ENCODE measurements at places on chromosomes 2 and 18.

DNA sequence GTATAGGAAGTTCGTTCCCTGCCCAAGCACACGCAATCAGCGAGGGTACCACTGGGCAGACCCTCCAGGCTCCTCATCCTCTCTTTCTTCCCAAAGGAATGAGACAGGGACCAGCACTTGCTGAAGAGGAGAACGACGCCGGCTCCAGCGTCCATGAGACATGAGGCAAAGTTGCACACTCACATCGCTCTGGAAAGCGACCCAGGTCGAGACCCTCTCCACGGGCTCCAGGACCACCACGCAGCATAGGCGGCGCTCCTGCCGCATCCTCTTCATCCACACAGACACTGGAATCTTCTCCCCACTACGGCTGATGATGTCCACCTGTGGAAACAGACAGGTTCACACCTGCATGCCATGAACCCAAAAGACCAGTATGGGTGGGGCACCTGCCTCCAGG lies 10.8 kb downstream of the PASK start:
- no peak for DNase-seq

DNA sequence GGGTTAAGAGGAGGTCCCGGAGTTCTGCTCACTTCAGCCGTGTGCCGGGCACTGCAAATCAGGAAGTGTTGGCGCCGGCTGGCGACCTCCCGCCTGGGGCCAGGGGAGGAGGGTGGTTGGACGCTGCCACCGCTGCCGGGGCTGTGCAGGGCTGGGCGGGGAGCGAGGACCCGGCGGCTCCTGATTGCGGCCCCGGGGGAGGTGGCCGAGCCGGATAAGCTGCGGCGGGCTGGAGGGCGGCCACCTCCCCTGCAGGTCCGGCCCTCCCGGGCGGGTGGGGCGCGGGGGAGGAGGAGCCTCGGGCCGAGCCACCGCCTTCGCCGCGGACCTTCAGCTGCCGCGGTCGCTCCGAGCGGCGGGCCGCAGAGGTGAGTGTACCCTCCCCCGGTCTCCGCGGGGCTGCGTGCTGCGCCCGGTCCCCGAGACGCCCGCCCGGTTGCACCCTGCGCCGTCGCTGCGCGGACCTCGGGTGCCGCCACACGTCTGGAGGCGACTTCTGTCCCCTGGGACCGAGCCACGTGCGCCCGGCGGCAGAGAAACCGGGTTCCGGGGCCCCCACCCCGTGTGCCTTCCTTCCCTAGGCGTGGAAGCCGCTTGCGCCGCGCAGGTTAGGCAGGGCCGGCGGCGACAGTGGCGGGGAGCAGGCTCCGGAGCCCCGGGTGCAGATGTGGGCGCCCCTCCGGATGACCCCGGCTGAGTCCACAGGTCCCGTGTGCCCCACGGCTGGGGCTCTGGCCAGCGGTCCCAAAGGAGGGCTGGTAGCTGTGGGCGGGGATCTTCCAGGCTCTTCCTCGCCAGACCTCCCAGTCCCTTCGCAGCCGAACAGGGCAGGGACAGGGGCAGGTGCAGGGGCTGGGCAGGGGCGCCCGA lies at the start of gene STEAP3:
Gene STEAP3 (plus strand): TSS at position 314 of the 870 bp plus-strand sequence. CDS start 7,179 bp downstream, outside the sequence.
- peak; percentile 14 for DNase-seq

GRCh38 chr18:58128381-58129374 lies 84.7 kb downstream of the NEDD4L start:
- DNase-seq, result no peak

- no peak for DNase-seq
Observed at GRCh38 chr2:112962308-112963175, 15.3 kb upstream of the IL36G start.

GRCh38 chr18:71846716-71847115 lies 697.4 kb downstream of the CBLN2 start:
- no peak for DNase-seq

- no peak for DNase-seq
Observed at GRCh38 chr2:203797276-203797675, 70.3 kb upstream of the CTLA4 start.

- no peak for DNase-seq
Observed at GRCh38 chr18:76453932-76454331, 41.1 kb downstream of the ZNF516 start.

- no peak for DNase-seq
Observed at GRCh38 chr18:25813110-25813509, 277.3 kb downstream of the SS18 start.

DNA sequence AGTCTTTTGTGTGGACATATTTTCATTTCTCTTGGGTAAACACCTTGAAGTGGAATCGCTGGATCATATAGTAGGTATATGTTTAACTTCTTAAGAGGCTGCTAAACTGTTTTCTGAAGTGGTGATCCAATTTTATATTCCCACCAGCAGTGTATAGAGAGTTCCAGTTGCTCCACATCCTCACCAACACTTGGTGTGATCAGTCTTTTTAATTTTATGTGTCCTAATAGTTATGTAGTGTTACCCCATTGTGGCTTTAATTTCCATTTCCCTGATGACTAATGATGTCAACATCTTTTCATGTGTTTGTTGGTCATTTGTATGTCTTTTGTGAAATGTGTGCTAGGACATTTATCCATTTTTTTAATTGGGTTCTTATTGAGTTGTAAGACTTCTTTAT lies 56.9 kb downstream of the DGKD start:
- no peak for DNase-seq

GRCh38 chr2:209986415-209986814 lies 16.0 kb upstream of the RPE start:
- no peak for DNase-seq

DNA sequence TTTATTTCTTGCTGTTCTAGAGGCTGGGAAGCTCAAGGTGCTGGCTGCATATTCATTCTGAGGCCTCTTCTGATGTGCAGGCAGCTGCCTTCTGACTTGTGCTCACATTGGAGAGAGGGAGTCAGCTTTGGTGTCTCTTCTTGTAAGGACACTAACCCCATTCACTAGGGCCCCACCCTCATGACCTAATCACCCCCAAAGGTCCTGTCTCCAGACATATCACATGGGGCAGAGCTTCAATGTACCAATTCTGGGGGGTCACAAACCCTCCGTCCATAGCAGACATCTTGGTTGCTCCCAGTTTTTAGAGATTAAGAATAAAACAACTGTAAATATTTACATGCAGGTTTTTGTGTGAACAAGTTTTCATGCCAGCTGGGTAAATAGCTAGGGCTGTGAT lies 109.1 kb downstream of the RTP5 start:
- no peak for DNase-seq

GRCh38 chr2:236261452-236261851 lies 2.8 kb downstream of the ASB18 start:
- DNase-seq, result peak; percentile 29

GRCh38 chr2:119483896-119484718 lies 40.2 kb downstream of the SCTR start:
- no peak for DNase-seq

- peak; percentile 51 for DNase-seq
Observed at GRCh38 chr2:216057688-216058193, 23.9 kb downstream of the PECR start.

DNA sequence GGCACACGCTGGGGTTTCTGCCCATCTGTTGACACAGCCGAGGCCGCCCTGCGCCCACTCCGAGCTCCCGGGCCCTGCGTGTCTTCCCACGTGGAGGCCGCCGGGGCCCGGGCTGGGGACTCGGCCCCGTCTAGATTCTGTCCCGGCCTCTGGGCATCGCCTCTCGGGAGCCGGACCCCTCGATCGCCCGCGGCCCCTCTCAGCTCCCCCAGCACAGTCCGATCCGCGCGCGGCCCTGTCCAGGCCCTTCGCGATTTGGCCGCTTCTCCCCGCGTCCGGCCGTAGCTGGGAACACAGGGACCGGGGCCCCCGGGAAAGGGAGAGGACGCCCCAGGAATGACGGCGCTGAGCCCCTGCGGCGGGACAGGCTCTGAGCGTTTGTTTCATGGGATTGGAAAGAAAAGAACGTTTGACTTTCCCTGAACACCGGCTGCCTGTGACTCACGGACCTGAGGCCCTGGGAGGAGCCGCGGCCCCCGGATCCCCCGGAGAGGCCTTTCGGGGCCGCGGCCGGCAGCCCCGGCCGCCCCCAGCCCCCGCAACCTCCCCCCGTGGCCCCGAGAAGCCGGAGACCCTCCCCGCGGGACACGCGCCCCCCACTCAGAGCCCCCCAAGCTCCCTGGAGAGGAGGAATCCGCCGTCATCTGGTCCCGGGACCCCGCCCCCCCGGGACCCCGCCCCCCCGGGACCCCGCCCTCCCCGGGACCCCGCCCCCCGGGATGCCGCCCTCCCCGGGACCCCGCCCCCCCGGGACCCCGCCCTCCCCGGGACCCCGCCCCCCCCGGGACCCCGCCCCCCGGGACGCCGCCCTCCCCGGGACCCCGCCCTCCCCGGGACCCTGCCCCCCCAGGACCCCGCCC lies 62.7 kb upstream of the CTDP1 start:
- DNase-seq, result no peak

DNA sequence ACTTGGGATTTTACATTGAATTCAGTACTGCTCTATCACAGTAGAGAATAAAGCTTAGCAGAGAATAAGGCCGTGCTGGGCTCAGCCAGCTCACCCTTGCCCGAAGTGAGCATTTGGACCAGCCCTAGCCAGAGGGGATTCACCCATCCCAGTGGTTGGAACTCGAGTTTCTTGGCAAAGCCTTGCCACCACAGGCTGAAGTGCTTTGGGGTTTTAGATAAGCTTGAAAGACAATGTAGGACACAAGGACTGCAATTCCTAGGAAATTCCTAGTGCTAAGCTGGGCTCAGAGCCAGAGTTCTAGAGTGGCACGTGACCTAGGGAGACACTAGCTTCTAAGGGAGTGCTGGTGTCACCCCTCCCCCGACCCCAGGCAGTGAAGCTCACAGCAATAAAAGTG lies 28.0 kb downstream of the SERPINB11 start:
- no peak for DNase-seq

DNA sequence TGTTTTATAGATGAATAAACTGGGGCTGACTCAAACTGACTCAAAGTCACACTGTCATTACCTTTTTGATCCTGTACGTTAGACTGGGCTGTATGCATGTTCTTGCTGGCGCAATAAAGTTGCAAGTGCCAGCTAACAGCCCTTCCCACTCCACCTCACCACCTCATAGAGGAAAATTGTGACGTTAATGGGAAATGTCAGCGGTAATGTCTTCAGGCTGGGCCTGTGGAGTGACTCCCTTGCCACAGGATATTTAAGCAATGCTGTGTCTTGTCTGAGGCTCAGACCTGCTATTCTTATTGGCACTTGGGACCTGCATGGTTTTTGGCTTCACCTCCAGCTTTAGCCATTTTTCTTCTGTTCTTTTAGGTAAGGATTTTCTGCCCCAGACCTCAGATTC lies 25.2 kb upstream of the CASP10 start:
- DNase-seq, result no peak

GRCh38 chr2:1907849-1908533 lies 163.7 kb upstream of the PXDN start:
- DNase-seq, result no peak

- no peak for DNase-seq
Observed at GRCh38 chr18:21915546-21915945, 175.0 kb downstream of the MIB1 start.

- DNase-seq, result no peak
Observed at GRCh38 chr18:8034674-8035073, 467.6 kb downstream of the PTPRM start.

GRCh38 chr18:12882453-12883371 lies 1.3 kb downstream of the PTPN2 start:
- DNase-seq, result no peak

DNA sequence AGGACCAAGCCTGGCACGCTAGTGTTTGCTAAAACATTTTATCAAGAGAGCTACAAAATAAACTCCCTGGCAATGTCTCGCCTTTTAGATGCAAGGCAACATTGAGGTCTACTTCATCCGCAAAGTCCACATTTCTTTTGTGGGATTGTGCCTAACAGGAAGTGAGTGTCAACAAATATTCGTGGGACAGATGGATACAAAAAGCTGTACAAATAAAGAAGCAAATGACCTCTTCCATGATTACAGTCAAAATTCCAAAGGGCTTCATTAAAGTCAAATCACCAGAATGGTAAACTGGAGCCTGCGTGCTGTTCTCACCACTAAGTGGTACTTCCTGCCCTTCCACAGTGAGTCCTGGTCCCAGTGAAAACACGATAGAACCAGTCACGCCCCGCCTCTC lies 40.4 kb downstream of the L3MBTL4 start:
- DNase-seq, result no peak

DNA sequence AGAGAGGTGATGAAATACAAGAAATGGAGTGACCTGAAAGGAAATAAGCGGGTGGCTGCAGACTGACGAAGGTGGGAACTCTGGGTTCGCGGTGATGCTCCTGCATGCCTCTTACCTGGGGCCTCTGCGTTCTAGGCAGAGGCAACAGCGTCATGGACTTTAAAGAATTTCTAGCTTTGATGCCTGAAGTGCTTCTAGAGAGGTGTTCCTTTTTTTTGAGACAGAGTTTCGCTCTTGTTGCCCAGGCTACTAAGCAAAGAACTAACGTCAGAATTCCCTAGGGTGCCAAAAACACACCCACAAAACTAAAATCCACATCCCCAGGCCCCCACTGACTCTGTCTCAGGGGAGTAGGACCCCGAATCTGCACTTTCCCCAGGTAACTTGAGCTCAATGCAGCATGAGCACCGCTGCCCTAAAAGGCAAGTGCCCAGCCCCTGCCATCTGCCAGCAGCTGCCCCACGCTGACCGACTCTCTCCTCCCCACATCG lies 110.5 kb upstream of the ID2 start:
- DNase-seq, result no peak

DNA sequence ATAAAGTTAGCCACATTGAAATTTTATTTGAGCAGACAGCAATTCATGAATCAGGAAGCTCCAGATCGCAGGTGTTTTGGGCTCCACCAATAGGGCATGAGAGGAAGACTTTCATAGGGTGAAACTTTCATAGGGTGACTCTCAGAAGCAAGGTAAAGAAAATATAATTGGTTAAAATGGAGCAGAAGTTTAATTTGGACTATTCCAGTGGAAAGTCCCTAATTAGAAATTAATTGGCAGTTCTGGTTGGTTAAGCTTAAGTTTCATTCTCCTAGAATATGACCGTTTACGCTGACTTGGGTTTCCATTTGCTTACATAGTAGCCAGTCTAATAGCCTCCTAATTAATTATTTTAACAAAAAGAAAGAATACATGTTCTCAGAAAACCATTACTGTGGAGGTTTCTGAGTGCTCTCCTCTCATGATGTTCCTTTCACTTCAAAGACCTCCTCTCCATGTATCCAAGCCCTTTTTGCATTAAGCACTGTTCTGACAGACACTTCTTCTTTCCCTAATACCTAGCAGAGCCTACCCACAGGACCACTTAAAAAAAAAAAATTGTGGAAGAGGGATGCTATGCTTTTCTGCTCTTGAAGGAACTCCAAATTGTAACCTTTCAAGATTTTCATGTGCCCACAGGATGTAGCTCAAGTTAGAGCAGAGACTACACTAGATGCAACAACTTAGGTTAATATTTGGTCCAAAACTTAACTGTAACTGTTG lies 99.1 kb downstream of the MREG start:
- DNase-seq, result no peak

DNA sequence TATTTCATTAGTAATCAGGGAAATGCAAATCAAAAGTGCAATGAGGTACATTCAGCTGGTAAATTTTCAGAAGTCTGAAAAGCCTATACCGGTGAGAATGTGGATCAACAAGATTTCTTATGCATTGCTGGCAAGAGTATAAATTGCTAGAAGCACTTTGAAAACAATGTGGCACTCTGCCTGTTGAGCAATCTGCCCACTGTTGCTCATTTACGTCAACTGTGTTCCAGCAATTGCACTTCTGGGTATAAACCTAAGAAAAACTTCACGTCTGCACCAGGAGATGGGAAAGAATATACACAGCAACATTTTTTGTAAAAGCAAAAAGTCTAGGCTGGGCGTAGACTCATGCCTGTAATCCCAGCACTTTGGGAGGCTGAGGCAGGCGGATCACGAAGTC lies 40.8 kb downstream of the MTERF4 start:
- DNase-seq, result no peak

GRCh38 chr2:36528766-36529392 lies 69.1 kb downstream of the FEZ2 start:
- DNase-seq, result no peak

- no peak for DNase-seq
Observed at GRCh38 chr2:70385204-70385603, 83.3 kb upstream of the FAM136A start.
